ENCODE measurements at places on chromosomes 7 and 10.
A peak's percentile ranks its signal among the peaks of the same experiment; 100 is the strongest.

- DNase-seq = no peak
These were observed 157.6 kb downstream of the ITGA8 start for GRCh38 chr10:15562116-15562515.

- DNase-seq = no peak
These were observed 10.8 kb upstream of the ADCY1 start for GRCh38 chr7:45563401-45563800.

DNA sequence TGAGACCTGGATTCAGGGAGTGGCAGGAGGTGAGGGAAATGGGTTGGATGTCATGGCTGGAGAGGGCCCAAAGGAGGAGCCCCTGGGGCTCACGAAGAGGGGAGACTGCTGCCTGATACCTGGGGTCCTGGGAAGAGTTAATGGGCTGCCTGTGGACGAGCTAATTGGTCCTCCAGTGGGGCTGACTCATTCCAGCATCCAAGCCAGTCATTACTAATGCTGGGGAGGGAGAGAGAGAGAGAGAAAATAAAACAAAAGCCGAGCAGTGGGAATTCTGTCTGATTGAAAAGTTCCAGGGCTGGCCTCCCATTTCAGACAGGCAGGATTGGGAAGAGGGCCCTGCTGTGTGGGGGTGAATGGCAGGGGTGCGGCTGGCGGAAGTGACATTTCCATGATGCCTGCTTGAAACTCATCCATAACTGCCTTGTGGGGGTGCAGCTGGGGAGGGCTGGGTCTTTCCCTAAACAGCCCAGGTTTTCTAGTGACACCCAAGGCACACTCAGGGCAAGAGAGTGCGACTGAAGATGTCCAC lies 297.8 kb downstream of the RPS24 start:
- DNase-seq = no peak

DNA sequence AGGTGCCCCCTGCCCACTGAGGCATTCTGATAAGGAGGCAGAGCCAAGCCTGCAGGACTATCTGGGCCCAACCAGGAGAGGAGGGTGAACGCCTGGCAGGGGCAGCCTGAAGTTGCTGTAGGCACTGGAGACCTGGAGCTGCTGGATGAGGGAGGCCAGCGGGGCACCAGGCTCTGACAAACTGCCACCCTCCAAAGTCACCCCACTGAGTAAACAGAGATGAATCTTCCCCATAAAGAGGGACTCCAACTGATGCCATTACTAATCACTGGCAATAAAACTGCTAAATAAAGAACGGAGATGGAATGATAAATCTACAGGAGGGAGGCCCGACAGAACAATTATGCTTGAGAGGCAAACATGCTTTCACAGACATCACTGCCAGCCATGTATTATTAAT lies 44.2 kb downstream of the DRGX start:
- no peak for DNase-seq

DNA sequence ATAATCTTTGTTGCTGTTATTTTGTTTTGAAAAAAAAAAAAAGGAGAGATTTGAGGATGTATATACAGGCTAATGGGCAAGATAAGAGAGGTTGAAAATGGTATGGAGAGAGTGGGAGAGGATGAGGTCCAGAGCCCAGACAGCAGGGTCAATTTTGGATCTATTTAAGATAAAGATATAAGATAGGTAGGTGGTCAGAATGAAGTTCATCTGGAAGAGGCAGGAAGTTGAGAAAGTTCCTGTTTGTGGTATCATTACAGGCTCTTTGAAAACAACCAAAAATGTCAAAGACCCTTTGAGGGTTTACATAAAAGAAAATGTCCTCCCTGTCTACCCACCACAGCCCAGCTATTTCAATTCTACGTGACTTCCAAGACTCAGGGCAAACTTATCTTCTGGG lies 7.5 kb downstream of the CEP41 start:
- no peak for DNase-seq

- DNase-seq = no peak
These were observed 36.5 kb upstream of the PAPSS2 start for GRCh38 chr10:87623191-87623590.

DNA sequence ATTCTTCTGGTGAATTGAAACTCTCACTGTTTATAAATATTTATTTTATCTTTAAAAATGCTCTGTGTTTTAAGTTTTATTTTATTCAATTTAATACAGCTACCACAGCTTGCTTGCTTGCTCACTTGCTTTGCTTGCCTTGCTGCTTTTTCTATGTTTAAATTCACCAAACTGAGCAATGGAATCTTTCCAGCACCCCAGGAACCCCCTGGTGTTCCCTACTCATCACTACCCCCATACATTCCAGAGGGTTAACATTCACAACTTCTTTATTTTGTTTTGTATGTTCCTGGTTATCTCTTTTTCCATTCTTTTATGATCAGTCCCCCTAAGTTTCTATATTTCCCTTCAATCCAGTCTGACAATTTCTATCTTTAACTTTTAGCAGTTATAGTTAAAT lies 166.5 kb upstream of the COL1A2 start:
- no peak for DNase-seq

- DNase-seq = no peak
These were observed 96.4 kb downstream of the WDR37 start for GRCh38 chr10:1152386-1153250.

DNA sequence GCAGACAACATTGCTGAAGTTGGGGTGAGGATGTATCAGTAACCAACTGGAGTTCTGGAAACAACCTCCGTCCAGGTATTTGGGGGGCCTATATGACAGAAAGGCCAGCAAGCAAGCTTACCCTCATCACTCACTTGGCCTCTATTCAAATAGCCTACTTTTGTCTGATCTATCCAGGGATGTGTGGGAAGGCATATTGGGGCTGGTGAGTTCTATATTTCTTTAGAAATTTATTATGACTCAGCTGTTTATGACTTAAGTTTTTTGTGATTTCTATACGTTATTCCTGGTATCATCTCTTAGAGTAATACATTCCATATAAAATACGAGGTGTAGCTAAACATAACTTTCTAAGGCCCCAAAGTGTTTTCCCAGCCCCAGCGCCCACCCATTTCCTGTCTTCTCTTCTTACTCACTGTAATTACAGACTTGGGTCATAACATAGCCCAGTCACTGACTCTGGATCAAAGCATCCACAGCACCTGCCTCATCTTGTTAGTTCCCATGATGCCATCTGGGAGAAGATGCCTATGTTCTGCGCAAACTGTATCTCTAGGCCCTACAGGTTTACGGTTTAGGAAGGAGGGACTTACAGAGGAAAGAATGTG lies 18.1 kb downstream of the GARS1 start:
- no peak for DNase-seq

GRCh38 chr10:21449288-21449966 lies 76.1 kb downstream of the SKIDA1 start:
- DNase-seq = no peak

DNA sequence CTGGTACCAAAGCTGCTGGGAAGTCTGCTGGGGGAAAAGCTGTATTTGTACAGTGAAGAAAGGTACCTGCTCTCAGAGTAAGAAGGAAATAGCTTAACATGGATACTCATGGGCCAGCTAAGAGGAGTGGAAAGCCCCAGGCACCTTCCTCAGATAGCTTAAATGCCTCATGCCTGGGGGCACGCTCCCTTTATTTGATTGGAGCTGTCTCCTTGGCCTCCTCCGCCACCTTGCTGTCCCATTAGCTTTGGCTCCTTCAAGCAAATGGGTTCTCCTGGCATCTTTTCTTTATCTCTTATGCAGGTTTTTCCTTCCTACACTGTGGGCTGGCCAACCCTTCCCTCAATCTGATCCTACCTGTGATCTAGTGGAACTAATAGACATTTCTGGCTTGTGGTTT lies 318.5 kb downstream of the SH2D4B start:
- no peak for DNase-seq

DNA sequence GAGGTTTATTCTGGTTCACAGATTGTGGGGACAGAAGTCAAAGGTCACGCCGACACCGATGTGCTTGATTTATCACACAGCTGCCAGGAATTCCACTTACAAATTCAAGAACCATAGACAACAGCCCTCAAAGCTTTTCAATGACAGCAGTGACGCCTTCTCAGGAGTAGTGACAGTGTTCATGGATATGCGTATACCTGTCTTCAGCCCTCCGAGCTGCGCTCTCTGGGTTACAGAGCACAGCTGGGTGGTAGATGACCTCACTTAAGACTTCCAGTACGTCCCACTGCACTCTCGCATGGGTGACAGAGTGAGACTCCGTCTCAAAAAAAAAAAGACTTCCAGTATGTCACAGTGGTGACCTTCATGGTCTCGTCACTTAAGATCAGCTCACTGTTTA lies 108.5 kb downstream of the TCERG1L start:
- DNase-seq = no peak

- DNase-seq = no peak
These were observed 71.1 kb downstream of the DIP2C start for GRCh38 chr10:618229-618989.

DNA sequence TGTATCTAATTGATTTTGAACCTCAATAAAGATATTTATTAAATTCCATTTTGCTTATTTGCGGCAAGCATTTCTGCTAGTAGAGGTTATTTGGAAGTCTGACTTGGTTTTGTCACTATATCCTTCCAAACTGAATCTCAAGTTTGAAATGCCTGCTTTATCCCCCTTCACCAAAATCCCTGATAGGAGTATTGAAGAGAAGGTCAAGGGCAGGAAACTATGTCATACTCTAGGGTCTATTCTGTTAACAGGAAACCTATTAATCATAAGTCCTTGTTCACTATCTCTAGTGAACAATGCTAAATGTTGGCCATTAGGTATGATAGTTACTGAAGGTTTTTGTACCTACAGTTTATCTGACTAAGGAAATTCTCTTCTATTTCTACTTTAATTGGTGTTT lies 11.5 kb downstream of the GNAT3 start:
- DNase-seq = no peak

GRCh38 chr7:128862571-128863432 lies at the start of gene ATP6V1F:
Gene ATP6V1F, plus strand, starts transcription at chr7:128862856. Its CDS starts 49 bp downstream, at chr7:128862905.
- peak; percentile 86 for DNase-seq

- no peak for DNase-seq
These were observed 4.3 kb upstream of the MARVELD1 start for GRCh38 chr10:97708976-97709946.

All from retinal pigment epithelial cell (primary cell).